Sigmoid colon (tissue), 7 donors: ENCODE measurements at places on chromosomes 6 and 20. TPM values are rescaled to one million over a fixed set of nuclear protein-coding genes. Genes with fewer than 3 reads are reported as not detected.
A peak's percentile ranks its signal among the peaks of the same experiment; 100 is the strongest.

GRCh38 chr6:44404715-44405099 lies 17.2 kb downstream of the CDC5L start:
- peaks cover 12% of the 10 kb centered on the region for H3K4me1 ChIP-seq
- no peak for DNase-seq
- H3K27ac ChIP-seq: no peak overlapping the region
- peaks cover 24% of the 10 kb centered on the region for H3K36me3 ChIP-seq

GRCh38 chr6:148818939-148819575 lies 72.2 kb downstream of the UST start:
- no peak overlapping the region for H3K4me3 ChIP-seq
- H3K27me3 ChIP-seq: no peaks in the 10 kb centered on the region
- no peak for DNase-seq
- no peaks in the 10 kb centered on the region for H3K36me3 ChIP-seq
- H3K27ac ChIP-seq: no peak overlapping the region

GRCh38 chr20:41694796-41695195 lies 76.6 kb upstream of the CHD6 start:
- H3K4me1 ChIP-seq: peaks cover 4% of the 10 kb centered on the region
- H3K27me3 ChIP-seq: no peaks in the 10 kb centered on the region
- no peaks in the 10 kb centered on the region for H3K36me3 ChIP-seq

DNA sequence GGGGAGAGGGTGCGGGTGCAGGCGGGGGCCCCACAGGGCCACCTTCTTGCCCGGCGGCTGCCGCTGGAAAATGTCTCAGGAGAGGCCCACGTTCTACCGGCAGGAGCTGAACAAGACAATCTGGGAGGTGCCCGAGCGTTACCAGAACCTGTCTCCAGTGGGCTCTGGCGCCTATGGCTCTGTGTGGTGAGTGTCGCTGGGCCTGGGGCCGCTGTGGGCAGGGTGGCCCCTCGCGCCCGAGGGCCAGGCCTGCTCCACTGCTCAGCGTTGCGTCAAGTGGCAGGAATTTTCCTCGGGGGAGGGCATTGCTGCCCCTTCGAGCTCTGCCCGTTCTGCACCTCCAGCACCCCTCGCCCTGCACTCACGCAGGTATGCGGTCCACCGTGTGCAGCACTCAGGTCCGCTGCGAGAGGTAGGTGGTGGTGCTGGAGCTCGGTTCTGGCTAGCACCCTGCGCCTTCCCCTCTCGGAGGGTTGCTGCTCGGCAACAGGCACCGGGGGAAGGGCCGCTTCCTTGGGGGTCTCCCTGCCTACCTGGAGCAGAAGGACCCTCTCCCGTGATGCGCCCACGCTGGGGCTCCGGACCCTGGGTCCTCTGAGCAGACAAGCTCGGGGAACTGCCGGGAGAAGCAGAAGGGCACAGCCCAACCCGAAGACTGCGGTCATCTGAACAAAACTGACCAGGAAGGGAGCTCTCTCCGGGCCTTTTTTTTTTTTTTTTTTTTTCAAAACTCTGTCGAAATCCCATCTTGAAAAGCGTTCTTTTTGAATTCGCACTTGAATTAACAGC lies 674 bp downstream of the MAPK14 start:
- H3K27ac ChIP-seq: peak overlapping the region; percentile 92
- peak; percentile 73 for DNase-seq
- peaks cover 3% of the 10 kb centered on the region for H3K27me3 ChIP-seq
- H3K36me3 ChIP-seq: no peaks in the 10 kb centered on the region
- H3K4me1 ChIP-seq: no peaks in the 10 kb centered on the region

The TNFRSF21 gene
- total RNA-seq: 20.5 TPM

The GABRR1 gene
- not detected for total RNA-seq

The NOX3 gene
- not detected for total RNA-seq
